Naive thymus-derived CD8-positive, alpha-beta T cell (primary cell): ENCODE measurements at places on chromosomes 5 and 9.

- no peaks in the 10 kb centered on the region for H3K36me3 ChIP-seq
- H3K27ac ChIP-seq: no peak overlapping the region
- no peak overlapping the region for H3K4me3 ChIP-seq
- H3K4me1 ChIP-seq: peaks cover 4% of the 10 kb centered on the region
Observed at GRCh38 chr5:36414869-36415282, 113.2 kb upstream of the RANBP3L start.

GRCh38 chr5:115855959-115856358 is 14.2 kb downstream of the AP3S1 start:
- peaks cover 22% of the 10 kb centered on the region for H3K4me1 ChIP-seq
- no peaks in the 10 kb centered on the region for H3K27me3 ChIP-seq
- H3K4me3 ChIP-seq: no peak overlapping the region
- DNase-seq: no peak

DNA sequence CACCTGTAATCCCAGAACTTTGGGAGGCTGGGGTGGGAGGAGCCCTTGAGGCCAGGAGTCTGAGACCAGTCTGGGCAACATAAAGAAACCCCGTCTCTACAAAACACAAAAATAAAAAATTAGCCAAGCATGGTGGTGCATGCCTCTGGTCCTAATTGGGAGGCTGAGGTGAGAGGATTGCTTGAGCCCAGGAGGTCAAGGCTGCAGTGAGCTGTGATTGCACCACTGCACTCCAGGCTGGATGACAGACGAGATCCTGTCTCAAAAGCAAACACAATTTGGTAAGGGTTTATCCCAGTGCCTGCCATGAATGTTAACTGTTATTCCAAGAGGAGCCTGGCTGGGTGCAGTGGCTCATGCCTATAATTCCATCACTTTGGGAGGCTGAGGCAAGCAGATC is 71.1 kb downstream of the LHX2 start:
- DNase-seq: no peak
- no peaks in the 10 kb centered on the region for H3K36me3 ChIP-seq
- no peak overlapping the region for H3K27ac ChIP-seq
- peaks cover 12% of the 10 kb centered on the region for H3K27me3 ChIP-seq
- no peaks in the 10 kb centered on the region for H3K4me1 ChIP-seq

DNA sequence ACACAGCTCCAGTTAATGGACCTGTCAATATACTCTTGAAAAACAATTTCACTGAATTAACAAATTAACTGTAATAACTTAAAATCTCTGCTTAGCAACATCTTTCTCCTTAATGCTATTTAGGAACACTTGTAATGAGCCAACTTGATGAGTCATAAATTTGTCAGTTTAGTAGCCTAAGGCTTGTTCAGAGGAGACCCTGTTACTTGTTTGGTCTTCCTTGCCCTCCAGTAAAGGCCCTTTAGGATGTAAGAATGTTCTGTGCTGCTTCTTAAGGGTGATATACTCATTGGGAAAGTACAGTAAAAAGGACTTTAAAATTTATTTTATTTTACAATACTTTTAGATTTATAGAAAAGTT is 11.4 kb upstream of the MATR3 start:
- no peak overlapping the region for H3K4me3 ChIP-seq
- H3K27me3 ChIP-seq: no peaks in the 10 kb centered on the region
- no peak overlapping the region for H3K27ac ChIP-seq
- peaks cover 8% of the 10 kb centered on the region for H3K4me1 ChIP-seq
- H3K36me3 ChIP-seq: peaks cover 27% of the 10 kb centered on the region

- peaks cover 9% of the 10 kb centered on the region for H3K4me1 ChIP-seq
- no peak for DNase-seq
- no peak within 1 kb of the TSS for H3K27ac ChIP-seq
- peak within 1 kb of the TSS; percentile 55 for H3K4me3 ChIP-seq
Observed at GRCh38 chr9:83538172-83538889, at the start of gene FRMD3. Gene FRMD3, minus strand, starts transcription at chr9:83538401. Its CDS starts 170 bp downstream, at chr9:83538231.

GRCh38 chr9:967436-967835 is 9.0 kb upstream of the DMRT3 start:
- no peak overlapping the region for H3K27ac ChIP-seq
- peaks cover 7% of the 10 kb centered on the region for H3K36me3 ChIP-seq
- peaks cover 40% of the 10 kb centered on the region for H3K27me3 ChIP-seq
- no peak for DNase-seq
- H3K4me3 ChIP-seq: no peak overlapping the region
- H3K4me1 ChIP-seq: peaks cover 29% of the 10 kb centered on the region

DNA sequence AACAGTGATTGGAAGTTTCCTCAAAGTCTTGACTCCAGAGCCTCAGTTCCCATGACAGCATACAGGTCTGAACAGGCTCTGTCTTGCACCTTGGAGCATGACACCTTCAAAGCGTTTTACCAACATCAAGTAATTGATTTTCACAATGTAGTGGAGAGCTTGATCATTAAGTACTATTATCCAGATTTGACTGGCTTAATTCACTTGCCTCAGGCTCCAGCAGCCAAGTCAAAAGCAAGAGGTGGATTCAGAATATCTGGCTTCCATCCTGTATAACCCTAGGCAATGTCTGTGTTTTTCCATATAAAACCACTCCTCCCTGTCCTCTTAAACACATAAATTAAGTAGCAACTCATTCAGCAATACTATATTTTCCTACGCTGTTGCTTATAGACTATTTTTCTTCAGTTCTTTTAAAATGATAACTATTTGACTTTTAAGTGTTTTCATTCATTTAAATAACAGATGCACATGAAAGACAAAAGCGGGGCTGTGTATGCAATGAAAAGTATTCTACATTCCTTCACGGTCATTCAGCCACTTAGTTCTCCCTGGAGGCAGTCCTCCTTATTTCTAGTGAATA is 150.8 kb upstream of the RANBP3L start:
- DNase-seq: no peak
- peaks cover 6% of the 10 kb centered on the region for H3K27me3 ChIP-seq
- H3K27ac ChIP-seq: no peak overlapping the region
- no peaks in the 10 kb centered on the region for H3K4me1 ChIP-seq
- H3K36me3 ChIP-seq: no peaks in the 10 kb centered on the region
- H3K4me3 ChIP-seq: no peak overlapping the region

- H3K36me3 ChIP-seq: no peaks in the 10 kb centered on the region
- H3K4me1 ChIP-seq: peaks cover 5% of the 10 kb centered on the region
- no peak overlapping the region for H3K27ac ChIP-seq
- no peak overlapping the region for H3K4me3 ChIP-seq
- no peak for DNase-seq
- H3K27me3 ChIP-seq: no peaks in the 10 kb centered on the region
Observed at GRCh38 chr5:95928724-95929253, 32.9 kb downstream of the ELL2 start.

DNA sequence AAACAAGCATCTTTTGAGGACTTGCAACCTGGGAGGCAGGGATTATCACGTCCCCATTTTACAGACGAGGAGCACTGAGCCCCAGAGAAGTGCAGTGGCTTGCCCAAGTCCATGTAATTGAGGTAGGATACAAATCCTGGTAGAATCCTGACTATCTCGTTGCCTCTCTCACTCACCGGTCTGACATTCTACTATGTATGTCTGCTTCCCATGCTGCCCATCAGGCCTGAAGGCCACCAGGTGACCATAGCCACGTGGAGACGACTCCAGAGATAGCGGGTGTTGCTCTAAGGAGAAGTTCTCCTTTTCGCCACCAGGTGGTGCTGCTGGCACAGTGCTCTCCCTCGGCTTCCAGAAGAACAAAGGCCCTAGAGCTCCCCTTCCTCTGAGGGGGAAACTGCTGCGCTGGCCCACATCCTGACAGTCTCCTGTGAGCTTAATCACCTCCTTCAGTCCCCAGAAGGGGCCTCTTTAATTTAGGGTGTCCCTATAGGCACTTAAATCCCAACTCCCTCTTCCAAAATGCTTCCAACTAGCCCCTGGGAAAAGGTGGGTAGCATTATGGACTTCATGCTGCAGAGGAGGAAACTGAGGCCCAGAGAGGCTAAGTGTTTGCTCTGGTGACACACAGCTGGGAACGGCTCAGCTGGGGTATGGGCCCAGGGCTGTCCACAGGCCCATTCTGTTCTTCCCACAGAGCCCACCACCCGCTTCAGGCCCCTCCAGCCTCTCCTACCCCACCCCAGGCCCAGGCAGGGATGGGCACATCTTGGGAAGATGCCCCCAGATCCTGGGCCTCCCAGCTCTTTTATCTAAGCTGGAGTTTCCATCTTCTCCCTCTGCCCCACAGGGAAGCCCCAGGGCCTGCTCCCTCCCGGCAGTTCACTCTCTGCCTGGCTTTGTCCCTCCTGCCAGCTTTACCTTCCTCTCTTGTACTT is 6.4 kb downstream of the SLC34A1 start:
- peak; percentile 93 for DNase-seq
- peak overlapping the region; percentile 93 for H3K27ac ChIP-seq
- peaks cover 21% of the 10 kb centered on the region for H3K4me1 ChIP-seq
- H3K27me3 ChIP-seq: peaks cover 1% of the 10 kb centered on the region
- H3K36me3 ChIP-seq: no peaks in the 10 kb centered on the region

- H3K4me3 ChIP-seq: no peak overlapping the region
- H3K27me3 ChIP-seq: peaks cover 46% of the 10 kb centered on the region
- no peaks in the 10 kb centered on the region for H3K36me3 ChIP-seq
- no peak overlapping the region for H3K27ac ChIP-seq
Observed at GRCh38 chr5:135880278-135880677, 15.4 kb downstream of the IL9 start.

GRCh38 chr9:105554042-105554441 is 3.9 kb upstream of the FKTN start:
- H3K4me3 ChIP-seq: no peak overlapping the region
- H3K36me3 ChIP-seq: no peaks in the 10 kb centered on the region
- H3K27ac ChIP-seq: no peak overlapping the region
- DNase-seq: no peak

- H3K27me3 ChIP-seq: peaks cover 32% of the 10 kb centered on the region
- H3K36me3 ChIP-seq: no peaks in the 10 kb centered on the region
- H3K27ac ChIP-seq: no peak overlapping the region
- DNase-seq: no peak
- H3K4me1 ChIP-seq: no peaks in the 10 kb centered on the region
Observed at GRCh38 chr9:14303100-14303499, 10.8 kb downstream of the NFIB start.

DNA sequence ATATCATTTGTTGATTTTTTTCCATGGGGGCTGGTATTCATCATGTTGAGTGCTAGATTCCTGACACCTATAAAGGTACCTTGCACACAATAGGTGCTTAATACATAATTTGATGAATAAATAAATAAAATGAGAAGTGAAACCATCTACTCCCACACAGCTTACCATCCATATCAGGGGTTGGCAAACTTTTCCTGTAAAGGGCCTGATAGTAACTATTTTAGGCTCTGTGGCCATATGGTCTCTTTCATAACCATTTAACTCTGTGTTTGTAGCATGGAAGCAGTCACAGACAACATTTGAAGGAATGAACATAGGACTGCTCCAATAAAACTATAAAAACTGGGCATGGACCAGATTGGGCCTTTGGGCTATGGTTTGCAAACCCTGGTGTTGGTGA is 100.3 kb downstream of the GCNT1 start:
- H3K27me3 ChIP-seq: no peaks in the 10 kb centered on the region
- no peaks in the 10 kb centered on the region for H3K36me3 ChIP-seq
- H3K4me3 ChIP-seq: no peak overlapping the region
- DNase-seq: no peak

DNA sequence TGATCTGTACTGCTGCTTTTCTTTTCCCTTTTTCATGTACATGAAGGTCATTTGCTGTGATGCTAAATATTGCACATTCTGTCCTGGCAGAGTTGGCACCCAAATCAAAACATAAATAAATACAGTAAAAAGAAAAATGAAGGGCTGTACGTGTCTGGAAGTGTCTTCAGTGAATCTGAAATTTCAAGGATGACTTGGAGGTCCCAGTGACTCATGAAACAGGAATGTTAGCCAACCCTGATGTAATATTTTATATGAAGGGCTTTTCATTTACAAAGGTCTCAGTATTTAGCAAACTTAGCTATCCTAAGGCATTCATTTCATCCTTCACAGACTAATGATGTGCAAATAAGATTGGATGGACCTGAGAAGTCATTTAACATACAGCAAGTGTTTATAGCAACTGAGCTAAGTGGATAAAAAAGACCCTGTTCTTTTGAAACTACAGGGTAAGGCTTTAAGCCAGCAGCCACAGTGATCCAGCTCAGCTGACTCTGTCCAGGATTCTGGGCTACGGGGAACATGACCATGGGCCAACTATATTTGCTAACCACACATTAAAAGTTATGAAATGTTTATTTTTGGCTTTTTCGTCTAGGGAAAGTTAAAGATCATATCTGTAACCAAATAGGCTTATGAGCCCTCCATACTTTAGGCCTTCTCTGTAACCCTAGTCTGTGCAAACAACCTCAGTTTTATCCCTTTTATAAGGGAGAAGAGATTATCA is 104.0 kb upstream of the DMRTA1 start:
- H3K4me1 ChIP-seq: no peaks in the 10 kb centered on the region
- H3K27ac ChIP-seq: no peak overlapping the region
- no peak for DNase-seq
- H3K27me3 ChIP-seq: no peaks in the 10 kb centered on the region
- H3K4me3 ChIP-seq: no peak overlapping the region

- H3K27ac ChIP-seq: no peak overlapping the region
- no peaks in the 10 kb centered on the region for H3K4me1 ChIP-seq
- H3K36me3 ChIP-seq: no peaks in the 10 kb centered on the region
Observed at GRCh38 chr5:40233268-40233667, 446.4 kb upstream of the PTGER4 start.

DNA sequence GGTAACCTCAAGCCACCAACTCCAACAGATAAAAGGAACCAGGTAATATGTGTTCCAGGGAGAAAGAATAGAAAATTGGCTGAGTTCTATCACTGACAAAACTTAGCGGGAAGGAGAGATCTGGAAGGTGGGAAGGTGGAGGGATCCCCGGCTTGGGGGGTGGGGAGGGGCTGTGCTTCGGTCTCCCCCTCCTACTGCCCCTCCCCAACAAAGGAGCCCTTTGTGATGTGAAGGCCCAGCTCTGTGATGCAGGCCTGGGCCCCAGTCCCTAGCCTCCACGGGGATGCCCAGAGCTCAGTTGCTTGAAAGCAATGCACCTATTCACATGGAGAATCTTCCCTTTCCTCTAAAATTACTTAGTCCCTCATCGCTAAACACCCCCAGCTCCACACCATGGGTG is 4.4 kb upstream of the ZNF484 start:
- peaks cover 4% of the 10 kb centered on the region for H3K36me3 ChIP-seq
- H3K4me3 ChIP-seq: no peak overlapping the region
- H3K4me1 ChIP-seq: peaks cover 29% of the 10 kb centered on the region
- peak overlapping the region; percentile 82 for H3K27ac ChIP-seq
